ENCODE measurements at places on chromosomes 6 and 20.

DNA sequence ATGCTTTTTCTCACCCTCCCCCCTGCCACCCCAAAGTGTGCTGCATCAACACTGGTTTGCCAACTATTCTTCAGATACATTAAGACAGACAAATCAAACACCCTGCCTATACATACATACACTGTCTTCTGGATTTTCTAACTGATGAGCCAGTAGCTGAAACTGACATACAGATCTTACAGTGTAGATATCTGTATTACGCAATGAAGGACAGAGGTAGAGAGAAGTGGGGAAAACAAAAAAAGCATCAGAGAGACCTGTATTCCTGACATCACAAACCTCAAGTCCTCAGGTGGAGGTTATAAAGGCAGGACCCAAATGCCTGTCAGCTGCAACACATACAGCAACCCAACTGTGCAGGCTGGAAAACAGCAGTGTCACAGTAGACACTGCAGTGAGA, 535.4 kb downstream of the HACE1 start:
- DNase-seq = no peak

GRCh38 chr6:53579338-53579737, 34.4 kb upstream of the GCLC start:
- no peak for DNase-seq

GRCh38 chr6:105443941-105444340, 41.1 kb upstream of the PREP start:
- no peak for DNase-seq

- no peak for DNase-seq
These were observed 96.3 kb downstream of the MRPL14 start for GRCh38 chr6:44030812-44031454.

- no peak for DNase-seq
These were observed 38.0 kb upstream of the NR2E1 start for GRCh38 chr6:108127826-108128225.

GRCh38 chr6:85612690-85613474, 19.2 kb upstream of the SNX14 start:
- DNase-seq = no peak

DNA sequence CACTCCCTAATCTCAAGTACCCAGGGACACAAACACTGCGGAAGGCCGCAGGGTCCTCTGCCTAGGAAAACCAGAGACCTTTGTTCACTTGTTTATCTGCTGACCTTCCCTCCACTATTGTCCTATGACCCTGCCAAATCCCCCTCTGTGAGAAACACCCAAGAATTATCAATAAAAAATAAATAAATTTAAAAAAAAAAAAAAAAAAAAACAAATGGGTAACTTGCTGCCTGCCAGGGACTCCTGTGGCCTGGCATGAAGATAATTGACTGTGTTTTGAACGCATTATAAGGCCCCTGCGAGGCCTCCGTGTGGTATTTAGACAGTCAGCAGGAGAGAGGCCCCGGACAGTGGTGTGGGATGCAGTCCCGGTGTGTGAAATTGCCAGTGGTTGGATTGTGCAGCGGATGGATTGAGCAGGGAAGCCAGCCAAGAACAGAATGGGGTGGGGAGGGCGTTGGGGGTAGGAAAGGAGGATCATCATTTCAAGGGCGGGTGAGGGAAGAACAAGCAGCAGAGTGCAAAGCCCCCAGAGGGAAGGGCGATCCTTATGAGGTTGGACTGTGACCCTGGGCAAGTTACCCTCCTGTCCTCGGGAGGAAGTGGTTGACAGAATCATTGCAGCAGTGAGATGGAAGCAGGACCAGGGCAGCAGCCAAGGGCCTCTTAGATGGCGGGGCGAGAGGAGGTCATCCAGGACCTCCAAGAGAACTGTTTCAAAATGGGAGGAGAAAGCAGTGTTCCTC, 43.3 kb downstream of the PPARD start:
- DNase-seq = no peak

GRCh38 chr6:39808346-39808745, 16.2 kb downstream of the DAAM2 start:
- DNase-seq = no peak

DNA sequence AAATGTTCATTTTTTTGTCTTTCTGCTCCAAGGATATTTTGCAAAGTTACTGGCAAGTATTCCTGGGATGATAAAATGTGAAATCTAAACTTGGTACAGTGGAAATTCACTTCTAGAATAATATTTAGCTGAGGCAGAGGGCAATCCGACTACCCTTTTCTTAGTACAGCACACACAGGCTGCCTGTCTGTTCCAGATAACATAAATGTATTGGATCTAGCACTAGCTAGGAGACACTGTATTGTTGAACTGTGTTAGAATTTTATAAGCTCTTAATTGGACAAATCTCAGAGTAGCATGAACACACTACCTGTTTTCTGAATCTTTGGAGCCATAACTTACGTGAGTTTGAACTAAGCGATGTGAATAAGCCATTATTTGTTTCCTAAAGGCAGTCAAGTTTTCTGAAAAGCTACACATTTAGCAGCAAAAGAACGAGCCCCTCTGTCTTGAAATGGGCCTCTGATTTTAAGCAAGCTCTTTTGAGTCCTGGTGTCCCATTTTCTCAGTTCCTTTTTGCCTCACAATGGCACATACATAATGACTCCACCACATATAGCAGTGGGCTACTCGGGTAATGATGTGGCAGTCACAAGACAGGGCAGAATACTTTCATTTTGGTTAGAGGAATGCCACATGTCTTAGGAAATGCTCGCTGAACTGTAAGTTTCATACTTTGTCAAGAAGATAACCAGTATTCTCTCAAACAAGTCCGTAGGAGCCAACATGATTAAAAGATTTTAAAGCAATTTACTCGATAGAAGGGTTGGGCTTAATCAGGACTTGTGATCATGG, 116.5 kb upstream of the ESR1 start:
- no peak for DNase-seq

DNA sequence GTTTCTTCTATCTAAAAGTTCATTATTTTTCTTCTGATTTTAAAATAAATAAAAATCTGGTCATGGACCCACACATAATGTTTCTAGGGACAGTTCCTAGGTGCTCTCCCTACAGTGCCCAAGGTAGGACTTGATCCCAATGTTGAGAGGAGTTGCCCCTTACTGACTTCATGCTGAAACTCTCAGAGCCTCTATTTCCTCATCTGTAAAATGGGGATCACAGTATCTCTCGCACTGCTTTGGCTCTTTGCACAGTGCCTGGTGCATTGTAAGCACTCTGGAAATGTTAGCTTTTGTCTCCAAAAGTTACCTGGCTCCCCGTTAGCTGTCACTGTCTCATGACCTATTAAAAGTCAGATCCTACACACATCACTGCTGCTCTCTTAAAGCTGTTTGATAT, 205.5 kb downstream of the TSHZ2 start:
- no peak for DNase-seq

DNA sequence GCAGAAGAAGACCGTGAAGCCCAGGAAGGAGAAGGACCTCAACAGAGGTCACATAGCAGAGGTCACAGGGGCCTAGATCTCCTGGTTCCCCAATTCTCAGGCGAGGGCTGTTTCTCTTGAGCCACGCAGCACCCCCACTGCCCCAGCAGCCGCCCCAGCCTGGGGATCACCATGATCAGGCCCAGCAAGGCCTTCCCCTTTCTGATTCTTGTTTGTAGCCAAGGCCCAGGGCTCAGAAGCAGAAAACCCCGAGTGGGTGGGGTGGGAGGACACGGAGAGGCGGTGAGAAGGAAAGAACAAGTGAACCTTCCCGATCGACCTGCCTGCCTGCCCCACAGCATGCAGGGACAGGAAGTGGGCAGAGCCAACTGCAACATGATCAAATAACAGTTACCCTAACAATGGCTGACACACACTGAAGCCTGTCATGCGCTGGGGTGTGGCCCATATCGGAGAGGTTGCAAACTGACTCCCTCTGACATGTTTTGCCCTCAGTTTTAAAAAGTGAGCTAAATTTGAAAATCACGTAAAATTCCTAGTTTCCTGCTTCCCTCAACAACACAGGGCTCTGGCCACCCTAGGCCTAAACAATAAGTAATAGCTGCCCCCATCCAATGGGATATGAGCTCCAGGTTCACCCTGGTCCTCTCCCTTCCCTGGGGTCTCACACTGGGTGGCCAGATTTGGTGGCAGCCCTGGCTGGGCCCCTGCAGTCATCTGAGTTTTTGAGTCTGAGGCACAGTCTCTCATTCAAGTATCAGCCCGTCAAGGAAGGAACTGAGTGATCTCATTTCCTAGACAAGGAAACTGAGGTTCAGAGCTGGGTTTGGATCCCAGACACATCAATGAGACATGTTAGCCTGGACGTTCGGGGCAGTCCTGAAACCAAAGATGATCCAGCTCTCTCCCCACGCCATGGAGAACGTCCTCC, 6.5 kb downstream of the PEDS1 start:
- DNase-seq = peak; percentile 38

GRCh38 chr6:118649918-118650581, 1.3 kb downstream of the CEP85L start:
- no peak for DNase-seq

GRCh38 chr6:80388507-80388906, 282.0 kb downstream of the BCKDHB start:
- DNase-seq = no peak

DNA sequence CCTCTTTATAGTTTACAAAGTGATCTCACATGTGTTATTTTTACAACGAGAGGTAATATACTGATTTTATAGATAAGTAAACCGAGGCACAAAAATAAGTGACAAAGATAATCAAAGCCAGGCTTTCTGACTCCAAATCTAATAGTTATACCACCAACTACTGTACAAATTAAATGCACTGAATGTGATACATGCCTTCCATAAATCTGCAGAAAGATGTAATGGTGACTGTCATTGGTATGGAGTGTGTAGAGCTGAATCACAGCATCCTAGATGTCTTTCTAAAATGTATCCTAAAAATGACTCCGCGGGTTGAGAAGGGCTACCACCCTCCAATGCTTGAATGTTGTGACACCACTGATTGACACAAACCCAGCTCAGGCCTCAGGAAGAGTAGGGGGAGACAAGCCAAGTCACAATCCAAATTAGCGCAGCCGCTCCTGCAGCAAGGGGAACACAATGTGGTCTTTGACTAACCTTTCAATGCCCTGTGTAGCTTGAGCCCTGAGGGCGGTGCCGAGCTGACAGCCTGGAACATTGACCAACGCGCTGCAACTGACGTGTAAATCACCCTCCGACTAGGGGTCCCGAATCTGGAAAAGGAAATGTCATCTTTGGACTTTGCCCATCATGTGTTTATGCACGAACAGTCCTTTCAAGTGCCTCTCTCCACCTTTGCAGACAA, 136.8 kb downstream of the OLIG3 start:
- no peak for DNase-seq

- DNase-seq = no peak
These were observed 210.6 kb upstream of the PLCB4 start for GRCh38 chr20:8858181-8858787.

DNA sequence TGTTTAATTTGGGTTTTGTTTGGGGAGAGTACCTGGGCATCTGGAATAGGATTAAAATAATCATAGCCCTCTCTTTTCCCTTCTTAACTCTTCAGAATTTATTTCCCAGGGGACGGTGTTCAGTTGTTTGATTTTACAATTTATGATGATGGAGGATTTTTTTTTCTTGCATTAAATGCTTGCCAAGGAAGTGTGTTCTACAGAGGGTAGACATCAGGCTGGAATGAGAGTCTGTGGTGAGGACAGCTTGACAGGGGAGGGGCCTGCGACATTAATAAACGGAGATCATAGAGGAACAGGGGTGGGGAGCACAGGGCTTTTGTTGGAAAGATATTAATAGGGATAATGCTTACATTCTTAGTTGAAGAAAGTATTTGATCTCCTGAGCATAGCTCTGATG, 297.5 kb downstream of the CLIC5 start:
- no peak for DNase-seq

DNA sequence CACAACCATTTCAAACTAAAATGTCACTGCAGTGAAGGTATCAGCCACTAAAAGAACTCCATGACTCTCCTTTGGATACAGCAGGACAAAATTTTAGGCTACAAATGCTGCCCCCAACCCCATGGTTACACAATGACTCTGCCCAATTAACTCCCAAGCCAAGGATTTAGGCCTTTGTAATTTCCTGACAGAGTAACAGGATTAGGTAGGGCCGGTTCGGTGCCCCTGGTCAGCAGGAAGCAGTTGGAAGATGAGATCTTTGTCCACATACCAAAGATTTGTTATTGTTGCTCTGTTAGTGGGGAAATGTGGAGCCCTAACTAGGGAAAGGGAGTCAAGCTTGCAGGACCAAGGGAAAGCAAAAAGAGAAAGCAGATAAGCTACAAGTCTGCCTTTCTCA, 26.7 kb upstream of the RIPK1 start:
- no peak for DNase-seq

GRCh38 chr6:68160348-68160747, 474.7 kb upstream of the ADGRB3 start:
- no peak for DNase-seq

GRCh38 chr20:16607364-16608276, 34.4 kb upstream of the KIF16B start:
- no peak for DNase-seq

All from stimulated activated CD8-positive, alpha-beta memory T cell treated with anti-CD3 and anti-CD28 coated beads, Interleukin-7, amount 100 ng/mL, for 48 hours (primary cell).